ENCODE measurements at places on chromosomes 4 and X. TPM values are rescaled to one million over a fixed set of nuclear protein-coding genes. Genes with fewer than 3 reads are reported as not detected.

Gene TSPAN6
- total RNA-seq, result 0.17 TPM

Gene SOX3
- not detected for total RNA-seq

Gene PSAPL1
- total RNA-seq, result not detected

Gene SOWAHB
- total RNA-seq, result not detected

Gene RHOXF1
- 4.7 TPM for total RNA-seq

Gene GDPD2
- total RNA-seq, result not detected

Gene VEGFD
- total RNA-seq, result not detected
